ENCODE measurements at places on chromosomes 13 and 19.

GRCh38 chr13:73231471-73231870 is 172.7 kb downstream of the KLF5 start:
- H3K36me3 ChIP-seq = no peaks in the 10 kb centered on the region
- H3K4me3 ChIP-seq = no peak overlapping the region
- H3K4me1 ChIP-seq = no peaks in the 10 kb centered on the region
- no peaks in the 10 kb centered on the region for H3K27me3 ChIP-seq
- no peak overlapping the region for H3K27ac ChIP-seq
- DNase-seq = no peak

- no peaks in the 10 kb centered on the region for H3K27me3 ChIP-seq
- H3K4me3 ChIP-seq = no peak overlapping the region
- no peak for DNase-seq
- no peaks in the 10 kb centered on the region for H3K4me1 ChIP-seq
- H3K27ac ChIP-seq = no peak overlapping the region
Measured at GRCh38 chr13:20494656-20495055, 31.0 kb downstream of the CRYL1 start.

DNA sequence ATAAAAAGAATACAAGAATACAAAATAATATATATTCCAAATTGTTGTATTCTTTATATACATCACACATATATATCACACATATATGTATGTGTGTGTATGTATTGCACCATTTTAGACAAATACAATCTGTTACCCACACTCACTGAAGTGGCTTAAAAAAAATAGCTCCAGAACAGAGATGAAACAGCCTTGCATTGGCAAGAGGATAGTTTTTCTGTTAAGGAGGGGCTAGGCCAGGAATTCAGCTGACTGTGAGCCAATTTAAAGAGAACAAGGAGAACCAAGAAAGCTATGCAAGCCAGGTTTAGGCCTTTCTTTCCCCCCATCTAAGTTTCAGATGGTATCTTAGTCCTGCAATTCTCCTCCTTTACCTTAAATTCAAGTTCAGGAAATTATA is 257.5 kb downstream of the MZT1 start:
- H3K36me3 ChIP-seq = no peaks in the 10 kb centered on the region
- H3K27ac ChIP-seq = no peak overlapping the region
- no peaks in the 10 kb centered on the region for H3K27me3 ChIP-seq
- H3K4me3 ChIP-seq = no peak overlapping the region
- no peak for DNase-seq
- H3K4me1 ChIP-seq = no peaks in the 10 kb centered on the region

DNA sequence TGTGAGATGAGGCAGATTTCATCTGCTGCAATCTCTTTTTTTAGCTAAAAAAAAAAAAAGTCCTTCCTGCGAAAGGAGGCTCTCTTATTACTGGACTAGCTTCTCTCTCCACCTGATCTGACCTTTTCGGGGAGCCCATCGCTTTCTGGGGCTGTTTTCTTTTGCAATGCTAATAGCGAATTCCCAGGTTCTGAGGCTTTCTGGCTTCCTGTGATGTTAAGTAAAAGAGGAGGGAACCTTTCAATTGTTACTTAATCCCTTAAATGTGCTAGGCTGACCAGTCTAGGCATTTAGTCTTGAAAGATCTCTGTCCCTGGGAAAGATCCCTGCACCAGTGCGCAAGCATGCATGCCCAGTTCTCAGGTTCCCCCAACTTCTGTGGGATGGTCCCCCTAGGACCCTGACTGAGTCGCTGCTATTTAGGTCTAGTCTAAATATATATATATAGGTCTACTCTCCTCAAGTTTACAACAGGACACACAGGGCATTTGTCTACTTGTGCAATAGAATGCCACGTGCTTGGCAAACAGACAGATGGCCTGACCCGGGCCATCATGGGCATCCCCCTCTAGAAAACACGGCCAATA is 224.7 kb downstream of the ZNF536 start:
- H3K27ac ChIP-seq = no peak overlapping the region
- peaks cover 19% of the 10 kb centered on the region for H3K27me3 ChIP-seq
- H3K4me3 ChIP-seq = no peak overlapping the region
- no peak for DNase-seq
- no peaks in the 10 kb centered on the region for H3K4me1 ChIP-seq

- H3K36me3 ChIP-seq = no peaks in the 10 kb centered on the region
- no peak overlapping the region for H3K4me3 ChIP-seq
- no peak for DNase-seq
- no peaks in the 10 kb centered on the region for H3K4me1 ChIP-seq
Measured at GRCh38 chr13:32247887-32248286, 67.3 kb downstream of the ZAR1L start.

DNA sequence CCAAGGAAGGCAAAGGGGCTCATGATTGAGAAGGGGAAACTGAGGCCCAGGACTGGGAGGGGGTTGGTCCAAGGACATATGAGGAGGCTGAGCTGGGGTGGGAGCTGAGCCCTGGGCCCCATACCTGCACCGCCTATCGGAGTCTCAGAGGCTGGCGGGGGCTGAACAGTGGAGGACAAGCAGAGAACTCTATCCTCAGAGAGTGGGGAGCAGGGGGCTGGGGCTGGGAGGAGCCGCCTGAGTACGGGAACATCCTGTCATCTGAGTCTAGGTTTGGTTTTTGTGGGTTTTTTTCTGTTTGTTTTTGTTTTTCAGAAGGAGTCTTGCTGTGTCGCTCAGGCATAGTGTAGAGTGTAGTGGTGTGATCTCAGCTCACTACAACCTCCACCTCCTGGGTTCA is 6.2 kb downstream of the ARRDC2 start:
- no peak for DNase-seq
- H3K27me3 ChIP-seq = no peaks in the 10 kb centered on the region
- H3K4me1 ChIP-seq = no peaks in the 10 kb centered on the region

- H3K4me1 ChIP-seq = no peaks in the 10 kb centered on the region
- no peak for DNase-seq
- no peak overlapping the region for H3K27ac ChIP-seq
- H3K36me3 ChIP-seq = no peaks in the 10 kb centered on the region
Measured at GRCh38 chr13:41981951-41982715, 21.2 kb upstream of the VWA8 start.

DNA sequence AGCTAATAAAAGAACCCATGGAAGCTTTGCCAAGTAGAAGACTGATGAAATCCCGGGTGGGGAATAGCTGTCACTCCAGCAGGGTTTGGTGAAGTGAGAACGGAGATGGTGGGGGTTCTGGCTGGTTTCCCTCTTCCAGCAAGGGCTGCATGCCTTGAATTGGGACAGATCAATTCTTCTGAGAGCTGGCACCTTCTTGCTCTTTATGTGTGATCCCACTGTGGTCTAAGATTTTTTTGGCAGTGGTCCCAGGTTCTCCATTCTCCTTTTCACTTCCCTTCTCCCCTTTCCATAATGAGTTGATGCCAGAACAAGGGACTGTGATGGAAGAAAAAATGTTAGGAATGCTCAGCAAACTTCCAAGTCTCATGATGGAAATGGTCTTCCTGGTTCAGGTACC is 50.0 kb downstream of the TNFSF11 start:
- no peak overlapping the region for H3K4me3 ChIP-seq
- no peak for DNase-seq
- no peaks in the 10 kb centered on the region for H3K4me1 ChIP-seq
- no peak overlapping the region for H3K27ac ChIP-seq
- H3K27me3 ChIP-seq = no peaks in the 10 kb centered on the region

DNA sequence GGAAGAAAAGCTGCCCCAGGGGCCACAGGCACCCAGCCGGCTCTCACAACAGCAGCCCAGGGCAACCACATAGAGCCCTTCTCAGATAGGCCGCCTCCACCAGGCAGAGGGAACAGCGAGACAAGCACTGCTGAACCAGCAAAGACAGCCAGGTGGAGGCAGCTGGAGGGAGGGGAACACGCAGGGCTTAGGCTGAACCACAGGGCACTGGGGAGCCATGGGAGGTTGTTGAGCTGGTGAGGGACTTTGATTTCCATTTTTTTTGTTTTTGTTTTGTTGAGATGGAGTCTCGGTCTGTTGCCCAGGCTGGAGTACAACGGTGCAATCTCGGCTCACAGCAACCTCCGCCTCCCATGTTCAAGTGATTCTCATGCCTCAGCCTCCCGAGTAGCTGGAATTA is 3.5 kb downstream of the GAMT start:
- no peaks in the 10 kb centered on the region for H3K36me3 ChIP-seq
- H3K27me3 ChIP-seq = no peaks in the 10 kb centered on the region
- peaks cover 11% of the 10 kb centered on the region for H3K4me1 ChIP-seq
- no peak overlapping the region for H3K27ac ChIP-seq
- no peak for DNase-seq
- no peak overlapping the region for H3K4me3 ChIP-seq

DNA sequence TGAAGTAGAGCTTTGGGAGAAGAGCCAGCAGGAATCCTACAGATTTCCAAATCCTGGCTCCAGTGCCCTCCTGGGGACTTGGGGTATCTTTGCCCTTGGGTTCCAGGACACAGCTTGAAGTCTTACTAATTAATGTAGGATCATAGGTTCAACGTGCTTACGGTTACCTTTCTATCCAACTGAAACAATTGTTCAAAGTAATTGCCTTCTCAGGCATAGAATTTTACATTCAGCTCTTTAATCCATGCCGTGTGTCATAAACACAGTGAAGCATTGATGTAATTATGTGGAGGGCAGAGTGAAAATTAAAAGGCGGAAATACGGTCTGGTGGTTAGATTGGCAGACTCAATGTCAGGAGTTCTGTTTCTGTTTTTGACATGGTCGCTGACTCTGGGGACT is 170.4 kb downstream of the COG6 start:
- H3K27me3 ChIP-seq = no peaks in the 10 kb centered on the region
- H3K36me3 ChIP-seq = no peaks in the 10 kb centered on the region
- H3K4me3 ChIP-seq = no peak overlapping the region
- H3K27ac ChIP-seq = no peak overlapping the region
- no peaks in the 10 kb centered on the region for H3K4me1 ChIP-seq

- no peaks in the 10 kb centered on the region for H3K36me3 ChIP-seq
- no peak for DNase-seq
- no peak overlapping the region for H3K4me3 ChIP-seq
- no peak overlapping the region for H3K27ac ChIP-seq
- no peaks in the 10 kb centered on the region for H3K4me1 ChIP-seq
Measured at GRCh38 chr13:98195054-98195791, 18.2 kb upstream of the RNF113B start.

- H3K36me3 ChIP-seq = no peaks in the 10 kb centered on the region
- H3K4me3 ChIP-seq = no peak overlapping the region
- no peak overlapping the region for H3K27ac ChIP-seq
- H3K4me1 ChIP-seq = peaks cover 3% of the 10 kb centered on the region
- DNase-seq = peak; percentile 8
Measured at GRCh38 chr13:105679838-105680237, 855.6 kb downstream of the EFNB2 start.

DNA sequence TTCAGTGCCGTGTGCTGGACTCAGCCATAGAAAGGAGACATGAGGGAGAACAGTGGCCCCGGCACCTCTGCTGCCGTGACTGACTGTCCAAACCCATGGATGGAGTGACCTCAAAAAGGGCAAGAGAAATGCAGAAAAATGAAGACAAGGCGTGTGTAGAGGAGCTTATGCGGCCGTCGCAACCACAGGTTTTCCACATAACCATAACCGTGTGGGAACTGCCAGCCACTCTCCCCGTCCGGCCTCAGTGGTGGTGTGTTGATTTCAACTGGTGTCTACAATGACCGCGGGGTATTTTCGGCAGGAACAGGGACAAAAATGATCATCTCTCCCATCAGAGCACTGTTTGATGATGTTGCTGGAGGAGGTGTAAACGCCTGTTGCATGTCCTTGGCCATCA is 42.9 kb upstream of the F7 start:
- H3K36me3 ChIP-seq = no peaks in the 10 kb centered on the region
- no peak overlapping the region for H3K4me3 ChIP-seq
- no peak overlapping the region for H3K27ac ChIP-seq
- no peaks in the 10 kb centered on the region for H3K27me3 ChIP-seq

GRCh38 chr19:281992-282391 is 9.2 kb downstream of the PLPP2 start:
- no peak for DNase-seq
- no peaks in the 10 kb centered on the region for H3K4me1 ChIP-seq
- no peaks in the 10 kb centered on the region for H3K27me3 ChIP-seq
- no peak overlapping the region for H3K27ac ChIP-seq
- no peak overlapping the region for H3K4me3 ChIP-seq
- H3K36me3 ChIP-seq = no peaks in the 10 kb centered on the region

DNA sequence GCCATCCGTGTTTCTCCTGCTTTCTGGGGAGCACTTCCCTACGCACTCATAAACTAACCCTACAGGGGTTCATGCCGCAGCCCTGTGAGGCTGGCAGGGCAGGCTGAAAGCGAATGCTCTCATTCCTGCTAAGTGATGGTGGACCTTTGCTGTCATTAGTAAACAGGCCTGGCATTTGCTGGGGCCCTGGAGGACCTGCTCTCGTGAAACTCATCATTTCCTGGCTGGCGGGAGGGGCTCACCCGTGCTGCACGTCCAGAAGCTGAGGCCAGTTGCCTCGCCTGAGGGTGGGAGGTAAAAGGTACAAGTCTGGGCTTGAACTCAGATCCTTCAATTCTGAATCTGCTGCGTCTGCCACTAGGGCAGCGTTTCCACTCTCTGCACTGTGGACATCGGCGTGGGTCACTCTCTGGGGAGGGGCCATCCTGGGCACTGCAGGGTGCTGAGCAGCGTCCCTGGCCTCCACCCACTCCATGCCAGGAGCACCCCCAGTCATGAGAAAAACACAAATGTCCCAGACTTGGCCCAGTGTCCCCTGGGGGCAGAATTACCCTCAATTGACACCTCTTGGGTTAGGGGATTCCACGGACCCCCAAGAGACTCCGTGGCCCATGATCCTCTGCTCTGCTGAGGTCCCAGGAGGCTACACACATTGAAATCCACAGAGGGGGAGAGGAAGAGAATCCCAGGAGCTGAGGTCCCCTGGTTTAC is 7.0 kb downstream of the MOB3A start:
- no peaks in the 10 kb centered on the region for H3K27me3 ChIP-seq
- peaks cover 5% of the 10 kb centered on the region for H3K4me1 ChIP-seq

GRCh38 chr19:19185853-19186740 is 5.9 kb downstream of the BORCS8 start:
- H3K4me1 ChIP-seq = peaks cover 6% of the 10 kb centered on the region
- H3K27ac ChIP-seq = no peak overlapping the region
- no peaks in the 10 kb centered on the region for H3K36me3 ChIP-seq
- no peaks in the 10 kb centered on the region for H3K27me3 ChIP-seq
- peak; percentile 59 for DNase-seq

- peak; percentile 77 for DNase-seq
- no peak overlapping the region for H3K27ac ChIP-seq
- H3K27me3 ChIP-seq = no peaks in the 10 kb centered on the region
Measured at GRCh38 chr13:51125495-51126226, 14.6 kb upstream of the C13orf42 start.

GRCh38 chr13:43331672-43332071 is 308.3 kb downstream of the DNAJC15 start:
- no peak overlapping the region for H3K4me3 ChIP-seq
- no peak overlapping the region for H3K27ac ChIP-seq
- H3K4me1 ChIP-seq = no peaks in the 10 kb centered on the region
- DNase-seq = peak; percentile 20
- no peaks in the 10 kb centered on the region for H3K27me3 ChIP-seq

DNA sequence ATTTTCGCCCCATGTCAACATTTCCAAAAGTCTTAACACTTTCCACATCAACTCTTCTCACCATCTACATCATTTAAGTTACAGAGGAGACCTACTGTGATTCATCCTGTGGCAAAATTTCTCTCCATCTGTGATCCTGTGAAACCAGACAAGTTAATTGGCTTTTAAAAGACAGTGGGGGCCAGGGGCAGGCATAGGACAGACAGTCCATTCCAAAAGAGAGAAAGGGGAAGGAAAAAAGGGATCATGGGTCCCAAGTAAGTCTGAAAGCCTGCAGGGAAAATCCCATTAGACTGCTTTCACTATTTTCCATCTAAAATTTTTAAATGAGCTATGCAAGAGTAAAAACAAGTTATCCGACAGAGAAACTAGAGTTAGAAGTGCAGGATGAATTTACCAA is 121.0 kb downstream of the MRPL57 start:
- no peaks in the 10 kb centered on the region for H3K27me3 ChIP-seq
- H3K4me3 ChIP-seq = no peak overlapping the region
- DNase-seq = no peak
- H3K4me1 ChIP-seq = peaks cover 8% of the 10 kb centered on the region

All from hepatocyte (in vitro differentiated cells).